SIG-M5 (cell line): ENCODE measurements at places on chromosomes 7 and 10.

DNA sequence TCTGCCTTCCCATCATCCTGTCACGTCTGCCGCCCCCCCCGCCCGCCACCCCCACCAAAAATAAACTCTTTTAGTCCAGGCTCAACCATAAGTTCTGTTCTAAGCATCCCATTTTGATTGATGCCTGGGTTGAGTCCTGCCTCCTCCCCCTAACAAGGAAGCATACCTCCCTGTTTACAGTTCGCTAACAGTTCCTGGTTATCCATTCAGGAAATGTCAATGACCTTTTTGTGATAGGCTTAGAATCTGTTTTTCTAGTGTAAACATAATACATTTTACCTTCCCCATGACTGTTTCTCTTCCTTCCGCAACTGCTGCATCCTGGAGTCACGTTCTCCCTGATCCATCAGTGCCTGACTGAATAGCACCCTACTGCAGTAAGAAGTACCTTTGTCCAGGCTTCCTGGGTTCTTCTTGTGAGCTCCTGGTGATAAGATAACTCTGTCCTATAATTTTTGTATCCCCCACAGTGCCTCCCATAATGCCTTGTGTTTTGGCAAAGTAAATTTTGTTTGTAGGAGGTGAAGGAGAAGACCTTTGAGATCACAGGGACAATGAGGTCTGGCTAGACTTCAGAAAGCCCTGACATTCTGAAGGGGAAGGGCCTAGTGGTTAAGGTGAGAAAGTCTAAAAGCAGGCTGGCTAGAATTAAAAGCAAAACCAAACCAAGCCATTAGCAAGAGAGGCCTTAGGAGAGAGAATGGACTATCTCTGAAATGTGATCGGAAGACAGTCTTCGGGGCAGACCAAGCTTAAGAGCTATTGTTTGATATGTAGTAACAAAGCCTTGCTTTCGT, 7.3 kb downstream of the AGFG2 start:
- no peak for DNase-seq

GRCh38 chr7:82263920-82264782, 179.4 kb downstream of the CACNA2D1 start:
- DNase-seq: no peak

DNA sequence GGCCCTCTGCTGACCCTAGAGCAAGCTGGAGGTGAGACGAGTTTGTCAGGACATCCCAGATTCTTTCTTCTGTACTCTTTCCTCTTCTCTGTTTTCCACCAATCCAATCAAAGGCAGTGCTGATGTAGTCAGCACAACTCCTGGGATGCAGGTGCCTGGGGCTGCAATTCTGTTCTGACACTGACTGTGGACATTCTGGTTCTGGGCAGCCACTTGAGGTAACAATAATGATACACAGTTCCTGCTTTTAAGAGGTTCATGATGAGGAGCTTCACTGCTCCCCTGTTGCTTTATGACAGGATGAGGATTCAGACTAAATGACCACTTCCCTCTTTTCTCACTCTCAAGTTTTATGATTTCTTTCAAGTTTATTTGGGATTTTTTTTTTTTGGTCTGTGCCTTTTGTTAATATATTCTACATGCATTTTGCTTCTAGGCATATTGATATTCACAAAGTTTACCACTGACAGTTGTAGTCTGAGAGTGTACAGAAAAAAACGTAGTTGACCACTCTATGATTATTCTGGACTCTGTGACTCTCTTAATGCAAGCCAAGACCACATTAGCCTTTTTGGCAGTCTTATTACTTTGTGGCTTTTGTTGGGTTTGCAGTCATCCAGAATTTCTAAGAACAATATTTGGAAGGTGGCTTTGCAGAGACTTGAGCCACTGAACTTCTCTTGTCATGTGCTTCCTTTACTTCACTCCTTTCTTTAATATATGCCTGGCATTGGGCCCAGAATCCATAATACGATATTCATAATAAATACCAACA, 247.6 kb downstream of the AUTS2 start:
- no peak for DNase-seq

- DNase-seq: no peak
Observed at GRCh38 chr7:157630301-157630853, 293.6 kb downstream of the DNAJB6 start.

DNA sequence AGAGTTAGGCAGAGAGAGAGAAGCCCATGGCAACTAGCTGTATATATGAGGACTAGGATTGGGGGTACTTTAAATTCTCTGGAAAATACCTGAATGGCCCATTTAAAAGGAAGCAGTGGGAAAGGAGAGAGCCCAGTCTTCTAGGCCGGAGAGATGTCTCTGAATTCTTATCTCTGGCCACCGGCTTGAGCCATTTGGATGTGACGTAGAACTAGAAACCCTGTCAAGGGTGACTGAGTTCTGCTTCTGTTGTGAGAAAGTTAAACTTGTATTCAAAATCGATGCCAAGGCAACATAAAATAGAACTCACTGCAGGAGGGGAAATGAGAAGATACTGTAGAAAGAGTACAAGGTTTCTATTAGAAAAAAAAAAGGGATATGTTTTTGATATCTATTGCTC, 6.3 kb upstream of the GSTK1 start:
- DNase-seq: no peak

GRCh38 chr10:47047577-47048525, 136.6 kb downstream of the PTPN20 start:
- DNase-seq: no peak

DNA sequence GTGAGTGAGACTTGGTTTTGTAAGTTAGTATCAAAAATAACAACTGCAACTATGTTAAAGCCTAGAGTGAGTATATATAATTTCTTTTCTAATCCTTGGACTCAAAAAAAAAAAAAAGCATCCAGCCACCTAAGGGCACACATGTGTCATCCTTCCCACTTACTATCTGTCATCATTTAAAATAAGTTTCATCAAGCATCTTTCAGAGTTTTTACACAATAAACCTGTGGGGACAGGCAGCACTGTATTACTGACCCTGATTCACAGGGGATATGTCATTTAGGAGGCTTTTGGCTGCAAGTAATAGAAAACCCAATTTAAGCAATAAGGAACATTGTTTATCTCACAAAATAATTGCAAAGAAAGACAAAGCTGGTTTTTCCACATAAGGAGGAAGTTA, 32.3 kb upstream of the OSBPL3 start:
- no peak for DNase-seq

DNA sequence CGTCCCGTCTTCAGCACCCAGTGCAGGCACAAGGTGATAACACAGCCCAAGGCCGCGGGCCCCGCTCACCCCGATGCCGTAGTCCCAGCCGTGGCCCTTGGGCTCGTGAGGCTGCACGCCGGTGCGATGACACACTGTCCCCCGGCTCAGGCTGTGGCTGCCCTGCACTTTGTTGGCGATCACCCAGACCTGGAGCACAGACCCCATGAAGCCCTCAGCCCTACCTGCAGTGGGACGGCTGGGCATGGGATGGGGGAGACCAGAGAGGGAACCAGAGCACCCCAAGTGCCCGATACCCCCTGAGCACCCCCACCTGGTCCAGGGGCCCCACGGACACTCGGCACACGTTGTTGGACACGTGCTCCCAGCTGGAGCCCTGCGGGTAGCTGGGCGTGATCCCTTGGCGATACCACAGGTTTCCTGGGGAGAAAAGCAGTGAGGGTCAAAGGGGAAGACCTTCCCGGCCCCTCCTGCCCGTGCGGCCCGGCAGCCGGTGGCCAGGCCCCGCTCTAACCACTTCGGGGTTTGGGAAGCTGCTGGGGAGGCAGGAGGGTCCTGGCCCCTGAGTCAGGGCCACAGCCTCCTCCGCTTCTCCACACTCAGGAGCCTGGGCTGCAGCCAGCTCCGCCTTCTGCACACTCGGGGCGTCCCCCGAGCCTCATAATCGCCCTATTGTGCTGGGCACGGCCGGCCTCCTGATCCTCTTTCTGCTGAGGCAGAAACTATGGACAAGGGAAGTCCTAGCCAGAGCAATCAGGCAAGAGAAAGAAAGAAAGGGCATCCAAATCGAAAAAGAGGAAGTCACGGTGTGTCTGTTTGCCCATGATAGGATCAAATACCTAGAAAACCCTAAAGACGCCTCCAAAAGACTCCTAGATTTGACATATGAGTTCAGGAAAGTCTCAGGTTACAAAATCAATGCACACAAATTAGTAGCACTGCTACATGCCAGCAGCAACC, 6.7 kb downstream of the BHLHA15 start:
- DNase-seq: peak; percentile 14

DNA sequence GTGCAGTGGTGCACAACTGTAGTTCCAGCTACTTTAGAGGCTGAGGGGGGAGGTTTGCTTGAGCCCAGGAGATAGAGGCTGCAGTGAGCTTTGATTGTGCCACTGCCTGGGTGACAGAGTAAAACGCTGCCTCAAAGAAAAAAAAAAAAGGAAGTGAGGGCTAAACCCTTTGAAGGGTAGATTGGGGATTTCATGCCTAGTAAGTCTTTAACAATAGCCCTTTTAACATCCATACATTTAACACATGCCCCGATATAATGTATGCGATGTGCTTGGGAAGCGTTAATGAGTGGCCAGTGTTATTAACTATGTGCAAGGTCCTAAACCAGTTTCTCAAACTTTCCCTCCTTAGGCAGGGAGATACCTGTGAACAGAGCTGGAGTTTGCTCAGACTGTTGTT, 229.2 kb upstream of the HPS1 start:
- no peak for DNase-seq

- no peak for DNase-seq
Observed at GRCh38 chr7:28671526-28671925, 259.2 kb downstream of the CREB5 start.

GRCh38 chr10:6863381-6863780, 283.3 kb upstream of the PRKCQ start:
- no peak for DNase-seq

GRCh38 chr7:21140622-21141021, 287.3 kb upstream of the SP4 start:
- no peak for DNase-seq

GRCh38 chr7:95391761-95392160, 4.4 kb downstream of the PON3 start:
- DNase-seq: no peak

GRCh38 chr7:105830405-105831301, 45.7 kb downstream of the ATXN7L1 start:
- no peak for DNase-seq

DNA sequence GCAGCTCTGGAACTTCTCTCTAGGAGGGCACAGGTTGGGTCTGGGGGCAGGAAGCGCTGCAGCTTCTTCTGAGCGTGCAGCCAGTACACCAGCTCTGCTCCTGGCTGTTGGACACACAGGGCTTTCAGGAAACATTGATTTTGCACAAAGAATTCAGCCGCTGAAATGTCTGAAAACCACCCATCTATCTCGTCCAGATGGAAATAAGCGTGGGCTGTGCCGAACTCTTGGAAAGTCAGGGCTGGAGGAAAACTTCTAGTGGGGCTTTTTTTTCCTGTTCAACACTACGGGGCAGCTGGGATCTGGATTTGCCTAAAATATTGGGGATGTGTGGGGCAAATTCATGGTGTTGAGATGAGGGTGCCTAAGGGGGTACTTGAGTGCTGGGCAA, 31.2 kb downstream of the PALD1 start:
- no peak for DNase-seq

DNA sequence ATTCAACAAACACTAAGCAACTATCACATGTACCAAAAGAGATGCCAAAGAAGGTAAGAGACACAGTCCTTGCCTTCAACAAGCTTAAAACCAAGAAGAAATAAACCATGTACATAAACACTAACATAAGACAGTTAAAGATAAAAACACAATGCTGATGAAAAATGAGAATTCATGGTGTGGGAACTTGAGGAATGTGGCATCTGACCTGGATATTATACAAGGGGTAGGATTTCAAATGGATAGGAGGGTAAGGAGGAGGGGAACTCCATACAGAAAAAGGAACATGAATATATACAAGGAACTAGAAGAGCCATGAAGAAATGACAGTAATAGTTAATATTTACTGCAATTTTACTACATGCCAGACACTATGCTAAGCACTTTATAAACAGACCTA, 11.0 kb downstream of the HIBADH start:
- DNase-seq: no peak

DNA sequence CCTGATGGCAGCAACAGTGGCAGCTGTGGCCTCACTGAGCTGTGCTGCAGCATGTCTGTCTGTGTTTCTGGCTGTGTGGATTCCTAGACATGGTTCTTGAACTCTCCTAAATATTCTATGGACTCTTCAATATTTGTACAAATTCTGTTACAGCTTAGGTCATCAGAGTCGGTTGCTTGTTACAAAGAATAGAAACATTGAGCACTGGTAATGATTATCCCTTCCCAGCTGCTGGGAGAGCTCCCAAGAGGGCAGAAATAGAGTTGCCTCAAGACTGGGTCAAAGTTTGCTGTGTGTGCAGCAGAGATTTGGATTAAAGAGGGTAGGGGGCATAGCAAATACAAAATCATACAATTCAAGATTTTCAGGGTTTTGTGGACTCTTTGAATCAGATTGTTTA, 337.1 kb upstream of the AKR1E2 start:
- no peak for DNase-seq

GRCh38 chr10:90644165-90644564, 213.7 kb downstream of the HTR7 start:
- no peak for DNase-seq

DNA sequence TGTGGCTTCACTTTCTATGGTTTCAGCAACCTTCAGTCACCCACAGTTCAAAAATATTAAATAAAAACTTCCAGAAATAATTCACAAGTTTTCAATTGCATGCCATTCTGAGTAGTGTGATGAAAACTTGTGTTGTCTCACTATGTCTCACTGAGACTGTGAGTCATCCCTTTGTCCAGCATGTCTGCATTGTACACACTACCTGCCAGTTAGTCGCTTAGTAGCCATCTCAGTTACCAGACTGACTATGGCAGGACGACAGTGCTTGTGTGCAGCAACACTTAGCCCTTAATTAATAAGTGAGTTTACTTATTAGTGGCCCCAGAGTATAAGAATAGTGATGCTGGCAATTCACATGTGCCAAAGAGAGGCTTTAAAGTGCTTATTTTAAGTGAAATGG, 22.5 kb downstream of the CCDC186 start:
- DNase-seq: no peak

GRCh38 chr7:96679886-96680285, 29.8 kb downstream of the SEM1 start:
- no peak for DNase-seq

DNA sequence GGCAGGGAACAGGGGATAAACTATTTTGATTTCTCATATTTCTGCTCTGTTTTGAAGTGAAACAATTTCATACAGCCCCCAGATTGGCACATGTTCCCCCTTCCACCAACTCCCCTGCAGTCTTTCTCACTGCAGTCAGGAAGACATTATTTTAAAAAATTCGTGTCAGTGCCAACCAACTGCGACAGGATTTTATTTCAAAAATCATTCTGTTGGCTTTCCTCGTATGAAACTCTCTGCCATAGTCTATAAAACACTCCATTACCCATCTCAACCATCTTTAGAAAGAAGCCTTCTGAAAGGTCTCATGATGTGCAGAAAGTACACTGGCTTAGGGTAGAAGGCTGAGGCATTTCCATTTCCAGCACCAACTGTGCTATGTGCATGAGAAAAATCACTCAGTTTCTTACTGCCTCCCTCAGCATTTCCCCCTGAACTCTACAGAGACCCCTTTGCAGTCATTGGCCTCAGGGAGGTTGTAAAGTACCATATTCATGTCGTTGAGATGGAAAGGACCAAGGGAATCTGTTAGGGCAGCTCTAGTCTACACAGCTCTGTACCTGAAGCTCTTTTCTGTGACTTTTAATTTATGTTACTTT, 46.9 kb downstream of the STEAP1B start:
- DNase-seq: no peak
